Sigmoid colon (tissue), 7 donors: ENCODE measurements at places on chromosomes 16 and 17. TPM values are rescaled to one million over a fixed set of nuclear protein-coding genes. Genes with fewer than 3 reads are reported as not detected.

GRCh38 chr16:25709213-25709612, 17.5 kb downstream of the HS3ST4 start:
- H3K4me1 ChIP-seq: no peaks in the 10 kb centered on the region
- H3K4me3 ChIP-seq: no peak overlapping the region
- H3K36me3 ChIP-seq: no peaks in the 10 kb centered on the region
- no peak overlapping the region for H3K27ac ChIP-seq
- H3K27me3 ChIP-seq: no peaks in the 10 kb centered on the region
- DNase-seq: no peak

DNA sequence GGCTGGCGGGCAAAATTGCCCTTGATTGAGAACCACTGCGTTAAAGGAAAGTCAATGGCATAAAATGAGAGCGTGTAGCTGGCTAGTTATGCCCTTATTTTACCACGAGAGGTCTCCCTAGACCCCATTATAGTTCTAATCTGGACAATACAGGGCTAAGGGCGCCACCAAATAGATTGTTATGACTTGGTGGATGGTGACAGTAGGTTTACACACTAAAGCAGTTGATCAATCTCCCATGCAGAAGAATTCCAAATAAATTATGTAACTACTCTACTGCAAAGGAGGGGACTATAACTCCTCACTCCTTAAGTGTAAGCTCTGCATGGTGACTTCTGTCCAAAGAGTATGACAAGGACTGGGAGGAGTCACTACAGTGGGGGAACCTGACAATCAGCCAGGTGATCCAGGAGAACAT, 20.4 kb upstream of the YPEL2 start:
- no peaks in the 10 kb centered on the region for H3K4me1 ChIP-seq
- no peaks in the 10 kb centered on the region for H3K36me3 ChIP-seq
- H3K4me3 ChIP-seq: no peak overlapping the region
- no peaks in the 10 kb centered on the region for H3K27me3 ChIP-seq
- no peak for DNase-seq
- H3K27ac ChIP-seq: no peak overlapping the region

DNA sequence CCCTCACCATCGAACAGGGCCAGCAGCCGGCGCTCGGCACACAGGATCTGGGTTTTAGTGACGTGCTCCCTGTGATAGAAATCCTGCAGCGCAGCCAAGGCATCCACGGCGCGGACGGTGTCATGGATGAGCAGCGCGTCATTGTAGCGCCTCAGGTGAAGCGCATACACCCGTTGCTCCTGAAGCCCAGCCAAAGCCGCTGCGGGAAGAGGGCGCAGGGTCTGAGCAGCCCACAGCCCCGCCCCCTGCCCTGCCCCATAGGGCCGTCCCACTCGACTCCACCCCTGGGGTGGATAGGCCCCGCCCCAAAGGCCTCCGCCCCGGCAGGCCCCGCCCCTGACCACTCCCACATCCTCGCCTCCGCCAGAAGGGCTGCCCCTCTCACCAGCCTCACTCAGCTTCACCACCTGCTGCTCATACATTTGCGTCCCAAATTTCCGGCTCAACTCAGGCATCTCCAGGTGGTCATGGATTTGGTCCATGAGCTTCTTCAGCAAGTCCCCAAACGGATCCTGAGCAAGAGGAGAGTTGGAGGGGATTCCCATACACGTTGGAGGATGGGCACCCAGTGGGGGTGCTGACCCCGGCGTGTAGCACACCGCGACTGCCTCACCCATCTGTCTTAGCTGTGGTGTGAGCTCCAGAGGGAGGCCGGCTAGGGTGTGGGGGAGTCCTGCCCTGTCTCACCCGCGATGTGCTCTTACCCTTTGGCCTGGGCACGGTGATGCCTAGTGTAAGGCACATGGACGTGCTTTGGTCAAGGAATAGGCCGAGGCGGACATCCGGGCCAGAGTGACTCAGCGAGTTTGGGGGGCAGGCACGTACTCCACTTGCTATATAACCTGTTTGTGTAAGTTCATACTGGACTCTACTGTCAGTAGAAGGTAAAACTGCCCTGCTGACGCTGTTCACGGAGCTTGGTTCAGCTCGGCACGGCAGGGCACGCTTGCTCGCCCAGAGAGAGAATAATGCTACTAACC, 4.6 kb downstream of the DHX58 start:
- H3K27me3 ChIP-seq: no peaks in the 10 kb centered on the region
- peak overlapping the region; percentile 9 for H3K4me3 ChIP-seq
- no peaks in the 10 kb centered on the region for H3K36me3 ChIP-seq
- no peak overlapping the region for H3K27ac ChIP-seq
- DNase-seq: peak; percentile 84
- H3K4me1 ChIP-seq: peaks cover 19% of the 10 kb centered on the region

- no peak for DNase-seq
- H3K27ac ChIP-seq: no peak overlapping the region
- no peak overlapping the region for H3K4me3 ChIP-seq
- H3K4me1 ChIP-seq: peaks cover 24% of the 10 kb centered on the region
These were observed 2.8 kb downstream of the HEATR3 start for GRCh38 chr16:50068550-50068949.

DNA sequence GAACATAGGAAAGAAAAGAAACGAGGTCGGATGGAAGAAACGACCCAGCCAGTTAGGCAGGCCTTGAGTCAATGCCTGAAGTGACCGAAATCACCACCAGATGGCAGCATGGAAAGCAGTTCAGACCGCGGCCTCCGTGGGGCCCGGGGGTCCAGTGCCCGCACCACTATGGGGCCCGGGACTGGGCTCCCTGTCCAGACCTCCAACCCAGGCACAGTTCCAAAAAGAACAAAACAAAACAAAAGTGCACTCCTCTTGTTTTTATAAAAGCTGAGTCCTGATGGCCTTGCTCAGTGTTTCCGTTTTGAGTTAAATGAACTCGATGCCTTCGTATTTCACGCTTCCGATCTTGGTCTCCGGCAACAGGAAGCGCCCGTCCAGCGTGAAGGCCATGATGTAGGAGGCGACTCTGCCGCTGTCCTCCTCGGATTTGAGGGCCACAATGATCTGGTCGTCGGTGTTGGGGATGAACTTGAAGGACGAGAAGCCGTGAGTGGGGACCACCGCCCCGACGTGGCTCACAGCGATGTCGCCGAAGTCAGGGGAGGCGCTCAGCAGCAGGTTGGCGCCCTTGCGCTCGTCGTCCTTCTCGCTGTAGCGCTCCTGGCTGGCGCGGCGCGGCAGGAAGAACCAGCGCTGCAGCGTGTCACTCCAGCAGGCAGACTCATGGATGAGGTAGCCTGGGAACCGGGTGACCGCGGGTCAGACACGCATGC, 13.7 kb upstream of the LGALS3BP start:
- no peak overlapping the region for H3K27ac ChIP-seq
- peak; percentile 67 for DNase-seq
- no peaks in the 10 kb centered on the region for H3K27me3 ChIP-seq
- peaks cover 12% of the 10 kb centered on the region for H3K36me3 ChIP-seq
- no peak overlapping the region for H3K4me3 ChIP-seq
- H3K4me1 ChIP-seq: peaks cover 8% of the 10 kb centered on the region

GRCh38 chr16:17037499-17037898, 433.3 kb downstream of the XYLT1 start:
- H3K4me3 ChIP-seq: no peak overlapping the region
- H3K36me3 ChIP-seq: no peaks in the 10 kb centered on the region
- no peak overlapping the region for H3K27ac ChIP-seq
- no peaks in the 10 kb centered on the region for H3K27me3 ChIP-seq
- H3K4me1 ChIP-seq: no peaks in the 10 kb centered on the region

GRCh38 chr16:87390641-87391323, 1.4 kb upstream of the MAP1LC3B start:
- peak overlapping the region; percentile 100 for H3K27ac ChIP-seq
- H3K36me3 ChIP-seq: no peaks in the 10 kb centered on the region
- H3K4me3 ChIP-seq: peak overlapping the region; percentile 88
- peaks cover 49% of the 10 kb centered on the region for H3K4me1 ChIP-seq
- H3K27me3 ChIP-seq: no peaks in the 10 kb centered on the region

- peaks cover 9% of the 10 kb centered on the region for H3K4me1 ChIP-seq
- H3K36me3 ChIP-seq: no peaks in the 10 kb centered on the region
- DNase-seq: no peak
- H3K27ac ChIP-seq: no peak overlapping the region
These were observed 726 bp upstream of the SLC13A5 start for GRCh38 chr17:6713918-6714271.

GRCh38 chr16:29745121-29745852, 503 bp downstream of the C16orf54 start:
- no peak overlapping the region for H3K27ac ChIP-seq
- no peaks in the 10 kb centered on the region for H3K4me1 ChIP-seq
- peaks cover 5% of the 10 kb centered on the region for H3K27me3 ChIP-seq

DNA sequence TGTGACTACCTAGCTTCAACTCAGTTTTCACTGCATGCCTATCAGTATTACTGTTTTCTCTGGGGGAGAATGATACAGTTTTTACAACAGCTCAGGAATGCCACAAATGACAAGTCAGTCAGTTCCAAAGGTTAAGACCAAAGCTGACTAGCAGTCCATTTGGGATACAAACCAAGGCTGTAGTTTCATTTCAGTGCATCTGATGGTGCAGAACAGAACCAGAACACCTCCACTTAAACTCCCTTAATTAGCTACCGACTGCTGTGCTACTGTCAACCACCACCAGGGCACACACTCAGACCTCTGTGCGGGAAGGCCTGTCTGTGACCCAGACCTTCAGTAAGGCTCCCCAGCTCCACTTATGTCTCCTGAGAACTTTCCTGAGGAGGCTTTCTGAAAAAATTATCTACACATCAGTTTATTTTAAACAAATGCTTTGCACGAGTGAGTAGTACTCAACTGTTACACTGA, 20.4 kb downstream of the NFE2L1 start:
- DNase-seq: peak; percentile 19
- H3K27me3 ChIP-seq: no peaks in the 10 kb centered on the region
- no peaks in the 10 kb centered on the region for H3K4me1 ChIP-seq
- H3K27ac ChIP-seq: no peak overlapping the region
- no peak overlapping the region for H3K4me3 ChIP-seq

- H3K4me3 ChIP-seq: peak within 1 kb of the TSS; percentile 58
- peaks cover 31% of the 10 kb centered on the region for H3K27me3 ChIP-seq
- peak within 1 kb of the TSS; percentile 67 for H3K27ac ChIP-seq
- DNase-seq: peak; percentile 72
- no peaks in the 10 kb centered on the region for H3K36me3 ChIP-seq
These were observed at the start of gene NOG for GRCh38 chr17:56593646-56594319. NOG (plus strand) TSS chr17:56593699; CDS start chr17:56594224, 525 bp downstream.

DNA sequence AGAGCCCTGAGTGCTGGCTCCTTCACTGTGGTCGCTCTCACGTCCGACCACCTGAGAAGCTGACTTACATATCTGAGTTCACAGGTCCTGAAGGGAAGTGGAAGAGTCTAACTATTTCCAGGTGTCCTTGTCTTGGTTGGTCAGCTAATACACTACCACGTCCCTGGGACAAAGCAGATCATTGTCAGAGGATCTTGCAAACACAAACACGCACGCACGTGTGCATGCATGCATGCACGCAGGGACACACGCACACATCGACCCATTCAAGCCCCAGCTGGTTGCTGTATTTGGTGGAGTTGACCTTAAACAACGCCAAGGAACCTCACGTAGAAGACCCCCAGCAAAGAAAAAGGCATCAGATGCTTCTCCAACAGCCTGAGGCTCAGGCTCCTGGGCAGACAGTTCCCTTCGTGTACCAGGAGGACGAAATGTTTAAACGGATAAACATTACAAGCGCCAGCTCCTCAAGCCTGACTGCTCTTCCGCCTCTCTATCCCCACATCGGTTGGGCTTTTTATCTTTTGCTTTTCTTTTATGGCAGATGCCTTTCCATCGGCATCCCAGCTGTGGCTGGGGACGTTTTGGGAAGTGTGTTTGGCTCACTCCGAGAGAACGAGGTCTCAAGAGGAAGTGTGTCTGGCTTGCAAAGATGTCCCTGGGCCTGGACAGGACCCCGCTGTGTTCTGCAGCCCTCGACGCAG, 95.8 kb downstream of the TBC1D16 start:
- no peak overlapping the region for H3K27ac ChIP-seq
- peaks cover 9% of the 10 kb centered on the region for H3K36me3 ChIP-seq
- H3K27me3 ChIP-seq: no peaks in the 10 kb centered on the region
- H3K4me1 ChIP-seq: no peaks in the 10 kb centered on the region

DNA sequence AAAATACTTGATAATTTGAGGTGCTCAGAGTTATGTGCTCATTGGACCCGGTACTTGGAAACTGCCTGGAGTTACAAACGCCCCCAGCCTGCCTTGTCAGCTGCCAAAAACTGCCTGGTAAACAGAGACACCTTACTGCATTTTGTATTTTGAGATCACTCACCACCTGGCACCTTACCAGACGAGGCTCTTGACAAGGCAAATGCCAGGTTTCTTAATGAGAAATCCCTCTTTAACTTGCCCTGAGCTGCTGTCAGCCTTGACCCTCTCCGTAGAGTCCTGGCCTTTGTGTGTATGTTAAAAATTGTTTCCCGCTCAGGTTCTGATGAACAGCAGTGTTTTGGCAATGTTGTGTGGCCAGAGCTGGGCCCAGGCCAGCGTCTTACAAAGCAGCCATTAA, 28.8 kb downstream of the SYT17 start:
- no peak for DNase-seq
- H3K4me3 ChIP-seq: no peak overlapping the region
- H3K36me3 ChIP-seq: no peaks in the 10 kb centered on the region
- H3K4me1 ChIP-seq: no peaks in the 10 kb centered on the region

GRCh38 chr16:73735954-73736353, 560.7 kb upstream of the PSMD7 start:
- H3K27ac ChIP-seq: no peak overlapping the region
- H3K36me3 ChIP-seq: no peaks in the 10 kb centered on the region
- H3K27me3 ChIP-seq: no peaks in the 10 kb centered on the region
- H3K4me1 ChIP-seq: no peaks in the 10 kb centered on the region

- H3K4me3 ChIP-seq: no peak overlapping the region
- no peaks in the 10 kb centered on the region for H3K4me1 ChIP-seq
- no peaks in the 10 kb centered on the region for H3K36me3 ChIP-seq
- no peak overlapping the region for H3K27ac ChIP-seq
- no peak for DNase-seq
These were observed 140.2 kb upstream of the CDC42EP4 start for GRCh38 chr17:73452009-73452408.

ARHGDIG gene
- total RNA-seq: 3.5 TPM

KRTAP3-2 gene
- total RNA-seq: not detected

CCDC137 gene
- total RNA-seq: 5.5 TPM

GCGR gene
- 0.27 TPM for total RNA-seq

FGF11 gene
- not detected for total RNA-seq

SPATA20 gene
- total RNA-seq: 60.1 TPM

ANKRD13B gene
- total RNA-seq: 5.6 TPM

DPEP3 gene
- total RNA-seq: 0.27 TPM

CX3CL1 gene
- 4.8 TPM for total RNA-seq

PRCD gene
- total RNA-seq: 5.8 TPM
